Caudate nucleus (tissue), 63 donors: ENCODE measurements at places on chromosomes 1 and 21.

GRCh38 chr1:54542120-54542961, 5.7 kb upstream of the ACOT11 start:
- peak; percentile 52 for DNase-seq

DNA sequence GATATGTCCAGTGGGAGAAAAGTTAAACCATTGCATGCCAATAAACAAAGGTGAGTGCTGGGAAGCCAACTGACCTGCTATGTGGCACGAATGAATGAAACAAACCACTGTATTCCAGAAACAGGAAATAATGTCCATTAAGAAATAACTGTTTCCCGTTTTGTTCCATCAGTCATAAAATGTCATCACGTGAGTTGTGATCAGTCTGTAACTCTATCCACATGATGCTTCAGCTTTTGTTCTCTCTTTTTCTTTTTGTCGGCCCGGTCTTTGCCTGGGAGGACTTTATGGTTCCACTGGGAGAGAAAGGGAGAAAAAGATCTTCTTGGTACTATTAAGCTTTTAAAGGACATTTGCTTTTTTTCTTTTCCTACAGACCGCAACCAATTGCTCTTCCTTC, 179.9 kb downstream of the TGFB2 start:
- no peak for DNase-seq

- DNase-seq: no peak
Observed at GRCh38 chr1:57122031-57122430, 156.2 kb upstream of the C8B start.

DNA sequence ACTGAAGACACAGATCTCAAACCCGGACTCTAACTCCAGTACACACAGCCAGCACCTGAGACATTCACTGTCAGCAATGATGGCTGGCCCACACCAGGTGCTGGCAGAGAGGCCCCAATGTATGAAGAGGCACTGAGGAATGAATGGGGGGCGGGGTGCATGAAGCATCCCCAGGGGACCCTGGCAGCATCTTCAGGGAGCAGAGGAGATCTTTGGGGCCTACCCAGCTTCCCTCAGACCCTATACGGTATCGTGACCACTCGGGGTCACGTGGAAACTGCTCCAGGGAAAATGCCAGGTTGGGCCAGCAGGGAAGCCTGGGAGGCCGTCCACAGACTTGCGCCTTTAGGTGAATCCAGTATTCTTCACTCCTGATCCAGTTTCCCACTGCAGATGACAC, 84.3 kb downstream of the NPHP4 start:
- no peak for DNase-seq

- no peak for DNase-seq
Observed at GRCh38 chr1:89600451-89601224, 32.3 kb upstream of the LRRC8C start.

DNA sequence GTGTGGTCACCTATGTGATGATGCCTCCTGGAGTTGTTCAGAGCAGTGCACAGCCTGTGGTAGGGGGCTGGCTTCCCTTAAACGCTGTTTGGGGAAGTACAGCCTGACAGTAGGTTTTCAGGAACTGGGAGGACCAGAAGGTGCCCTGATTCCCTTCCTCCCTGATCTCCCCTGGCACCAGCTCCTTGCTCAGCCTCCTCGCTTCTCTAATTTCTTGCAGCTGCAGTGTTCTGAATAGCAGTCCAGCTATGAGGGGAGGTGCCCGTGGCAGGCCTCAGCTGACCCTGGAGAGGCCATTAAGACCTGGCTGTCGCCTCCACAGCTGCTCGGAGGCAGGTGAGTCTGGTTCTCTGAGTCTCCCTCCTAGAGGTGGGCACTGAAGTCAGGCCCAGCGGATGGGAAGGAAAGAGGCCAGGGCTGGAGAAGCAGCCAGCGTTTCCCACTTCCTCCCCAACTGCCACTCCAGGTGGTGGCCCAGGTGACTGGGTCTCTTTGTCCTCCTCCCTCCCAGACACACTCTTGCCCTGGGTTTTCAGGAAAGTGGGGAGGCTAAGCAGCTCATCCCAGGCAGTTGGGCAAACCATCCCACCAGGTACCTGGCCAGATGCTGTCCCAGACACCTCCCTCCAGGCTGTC, 52.0 kb upstream of the RPL11 start:
- DNase-seq: no peak

- no peak for DNase-seq
Observed at GRCh38 chr1:6962478-6962995, 177.3 kb downstream of the CAMTA1 start.
